ENCODE measurements at places on chromosomes 3 and 15.
A peak's percentile ranks its signal among the peaks of the same experiment; 100 is the strongest.

- no peak for DNase-seq
These were observed 33.2 kb upstream of the IQSEC1 start for GRCh38 chr3:13106308-13107001.

- peak; percentile 4 for DNase-seq
These were observed 83.0 kb downstream of the NPTN start for GRCh38 chr15:73550190-73550589.

DNA sequence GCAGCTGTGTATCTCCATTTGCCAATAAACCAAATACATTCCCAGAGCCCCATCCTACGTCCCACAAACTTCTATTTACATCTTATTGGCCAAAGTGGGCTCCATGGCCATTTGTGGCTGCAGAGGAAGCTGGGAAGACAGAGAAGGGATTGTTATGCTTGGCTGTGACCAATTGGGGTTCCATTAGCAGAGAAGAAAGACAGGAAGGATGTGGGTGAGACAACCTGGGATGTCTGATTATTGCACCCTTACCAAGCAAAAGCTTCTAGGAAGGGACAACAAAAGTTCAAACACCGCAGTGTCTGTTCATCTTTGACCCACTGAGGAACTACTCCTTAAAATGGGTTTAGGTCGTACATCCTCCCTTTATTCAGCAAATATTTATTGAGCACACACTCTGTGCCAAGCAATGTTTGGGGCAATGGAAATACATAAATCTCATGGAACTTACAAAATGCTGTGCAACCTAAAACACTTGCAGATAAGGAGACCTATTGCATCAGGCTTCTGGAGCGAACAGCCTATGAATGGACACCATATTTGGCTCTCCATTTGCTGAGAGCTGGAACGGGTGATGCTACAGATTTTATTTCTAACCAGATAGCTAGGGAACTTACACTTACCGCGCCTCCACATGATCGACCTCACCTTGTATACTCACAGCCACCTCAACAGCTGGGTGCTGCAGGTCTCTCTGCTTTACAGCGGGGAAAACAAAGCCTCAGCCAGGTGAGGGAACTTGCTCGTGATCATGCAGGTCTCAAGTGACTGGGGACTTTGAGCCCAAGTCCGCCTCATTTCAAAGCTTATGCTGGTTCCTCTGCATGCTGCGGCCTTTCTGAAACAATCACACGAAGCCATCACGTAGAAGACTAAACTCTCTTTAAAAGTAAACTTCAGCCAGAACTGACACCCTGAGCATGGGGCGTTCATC, 21.4 kb upstream of the NR2E3 start:
- DNase-seq, result no peak

DNA sequence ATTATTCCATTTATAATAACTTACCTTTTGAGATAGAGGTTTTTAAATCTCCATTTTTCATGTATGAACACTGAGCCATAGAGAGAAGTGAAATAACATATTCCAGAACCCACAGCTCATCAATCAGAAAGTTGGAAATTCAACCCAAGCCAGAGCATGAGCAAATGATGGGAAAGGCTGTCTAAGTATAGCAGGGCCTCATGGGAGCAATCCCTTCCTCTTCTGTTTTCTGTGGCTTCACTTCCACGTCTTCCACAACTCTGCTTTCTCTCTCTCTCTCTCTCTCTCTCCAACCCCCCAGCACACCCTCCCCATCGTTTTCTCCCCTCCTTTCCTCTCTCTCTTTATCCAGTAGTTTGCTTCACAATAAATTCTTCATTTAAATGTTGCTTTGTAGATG, 14.8 kb upstream of the IL1RAP start:
- DNase-seq, result no peak

DNA sequence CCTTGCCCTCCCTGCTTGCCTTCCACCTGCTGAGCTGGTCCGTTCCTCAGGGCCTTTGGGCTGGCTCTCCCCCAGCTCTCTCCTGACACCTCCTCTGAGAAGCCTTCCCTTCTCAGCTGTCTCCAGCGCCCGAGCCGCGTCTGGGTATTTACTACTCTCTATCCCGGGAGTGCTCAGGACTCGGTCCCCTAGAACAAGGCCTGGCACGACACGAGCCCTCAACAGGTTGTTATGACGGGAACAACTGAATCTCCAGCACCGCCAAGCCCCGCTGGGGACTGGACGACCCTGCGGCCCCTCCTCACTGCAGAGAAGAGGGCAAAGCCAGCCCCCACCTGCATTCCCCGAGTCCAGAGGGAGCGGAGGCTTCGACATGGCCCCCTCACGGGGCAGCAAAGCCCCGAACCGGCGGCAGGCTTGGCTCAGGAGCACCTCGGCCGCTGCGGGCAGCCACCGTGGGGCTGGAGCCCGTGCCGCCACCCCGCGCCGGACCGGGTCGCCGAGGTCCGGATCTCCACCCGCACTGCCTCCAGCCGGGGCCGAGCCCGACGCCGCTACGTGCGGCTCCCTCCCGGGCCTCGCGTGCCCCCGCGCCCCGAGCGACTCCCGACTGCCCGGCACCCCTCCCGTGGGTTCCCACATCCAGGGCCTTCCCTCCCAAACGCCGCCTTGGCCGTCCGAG, 792 bp downstream of the TPRA1 start:
- DNase-seq, result no peak

DNA sequence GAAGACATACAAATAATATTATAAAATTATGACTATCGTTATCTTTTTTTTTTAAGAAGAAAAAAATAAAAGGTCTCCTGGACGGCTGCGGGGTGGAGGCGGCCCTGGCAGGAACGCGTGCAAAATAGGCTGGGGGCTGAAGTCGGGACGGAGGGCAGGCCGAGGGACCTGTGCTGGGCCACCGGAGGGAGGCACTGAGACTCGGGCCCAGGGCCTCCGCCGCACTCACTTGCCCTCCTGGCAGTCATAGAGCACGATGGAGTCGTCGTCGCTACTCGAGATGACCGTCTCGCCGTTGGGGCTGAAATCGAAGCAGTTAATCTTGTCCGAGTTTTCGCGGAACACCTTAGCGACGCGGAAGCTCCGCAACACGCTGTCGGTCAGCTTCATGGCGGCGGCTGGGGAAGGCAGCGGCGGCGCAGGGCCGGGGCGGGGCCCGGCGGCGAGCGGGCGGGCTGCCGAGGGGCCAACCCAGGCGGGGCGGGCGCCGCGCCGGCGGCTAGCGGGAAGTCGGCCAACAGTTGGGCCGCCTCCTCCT, 408 bp downstream of the WDR82 start:
- peak; percentile 52 for DNase-seq

GRCh38 chr3:52407779-52408178, 37.1 kb downstream of the SEMA3G start:
- DNase-seq, result no peak

GRCh38 chr3:65490114-65490513, 548.6 kb downstream of the MAGI1 start:
- no peak for DNase-seq

DNA sequence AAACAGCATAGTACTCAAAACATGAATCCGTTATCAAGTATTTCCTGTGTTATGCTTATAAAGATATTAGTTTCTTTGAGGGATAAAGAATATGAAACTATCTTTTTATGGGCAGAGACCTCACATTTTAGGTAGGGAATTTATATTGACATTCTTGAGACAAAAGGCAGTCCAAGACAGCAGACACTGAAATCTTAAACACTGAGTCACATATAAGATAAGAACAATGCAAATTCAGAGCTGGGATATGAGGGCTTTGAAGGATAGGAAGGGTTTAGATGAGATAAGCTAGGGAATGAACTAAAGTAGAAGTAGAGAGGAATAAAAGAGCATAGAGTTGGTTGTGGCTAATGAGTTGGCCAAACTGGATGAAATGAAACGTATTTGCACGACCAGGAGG, 58.4 kb downstream of the ASTE1 start:
- no peak for DNase-seq

- no peak for DNase-seq
These were observed 92.6 kb upstream of the ALDH1A3 start for GRCh38 chr15:100786901-100787566.

DNA sequence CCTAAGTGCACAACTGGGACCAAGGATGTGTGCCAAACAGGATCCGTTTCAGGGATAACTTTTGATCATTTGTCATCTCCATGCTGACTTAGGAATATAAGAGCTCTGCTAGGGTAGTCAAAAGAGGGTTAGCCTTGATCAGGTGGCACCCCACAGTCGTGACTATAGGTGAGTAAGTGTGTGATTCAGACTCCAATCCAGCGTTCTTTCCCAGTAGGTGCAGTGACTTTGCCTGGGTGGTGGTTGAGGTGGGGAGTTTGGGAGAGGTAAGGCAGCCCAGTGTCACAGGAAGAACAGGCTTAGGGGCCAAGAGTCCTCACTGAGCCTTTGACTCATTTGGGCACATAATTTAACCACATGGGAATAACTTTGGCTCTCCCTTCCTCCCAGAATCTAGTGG, 51.0 kb downstream of the CHDH start:
- no peak for DNase-seq

DNA sequence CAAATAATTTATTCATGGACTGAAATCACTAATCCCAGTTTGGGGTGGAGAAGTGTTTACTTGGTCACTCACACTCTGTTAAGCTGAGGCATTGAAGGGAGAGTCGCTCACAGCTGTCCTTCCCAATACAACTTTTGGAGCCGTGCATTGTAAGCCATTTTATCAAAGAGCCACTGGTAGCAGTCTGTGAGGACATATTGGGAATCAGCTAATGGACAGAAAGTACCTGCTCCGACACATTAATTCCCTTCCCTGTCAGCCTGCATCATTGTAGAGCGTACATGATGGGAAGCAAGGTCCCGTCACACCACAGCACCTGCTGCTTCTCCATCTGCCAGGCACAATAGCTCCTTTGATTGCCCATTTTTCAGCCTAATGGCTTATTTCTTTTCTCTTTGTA, 643.2 kb downstream of the SQOR start:
- DNase-seq, result no peak

- peak; percentile 83 for DNase-seq
These were observed 1.5 kb downstream of the MGA start for GRCh38 chr15:41661518-41662225.

DNA sequence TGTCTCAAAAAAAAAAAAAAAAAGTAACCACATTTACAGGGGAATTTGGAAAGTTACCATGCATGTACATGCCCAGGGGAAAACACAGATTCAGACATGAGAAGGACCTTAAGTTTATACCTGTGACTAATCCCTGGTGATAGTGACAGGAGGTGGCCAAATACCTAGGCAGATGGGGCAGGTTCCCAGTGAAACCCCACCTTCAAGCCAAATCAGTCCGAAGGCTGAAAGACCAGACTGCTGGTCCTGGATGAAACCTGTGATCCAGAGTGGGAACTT, 15.8 kb downstream of the SPCS1 start:
- DNase-seq, result no peak

- peak; percentile 15 for DNase-seq
These were observed 94.1 kb downstream of the ITPR1 start for GRCh38 chr3:4587061-4587837.

GRCh38 chr3:167940241-167940640, 155.5 kb downstream of the GOLIM4 start:
- peak; percentile 17 for DNase-seq

- peak; percentile 90 for DNase-seq
These were observed 51.0 kb downstream of the ZDHHC19 start for GRCh38 chr3:196159952-196160804.

GRCh38 chr3:65702202-65702601, 336.5 kb downstream of the MAGI1 start:
- DNase-seq, result no peak

GRCh38 chr3:48500656-48501055, 3.3 kb downstream of the SHISA5 start:
- no peak for DNase-seq

- peak; percentile 62 for DNase-seq
These were observed 58.9 kb downstream of the ATG7 start for GRCh38 chr3:11331101-11331500.

GRCh38 chr15:52287114-52287513, 8.5 kb downstream of the MYO5C start:
- no peak for DNase-seq

DNA sequence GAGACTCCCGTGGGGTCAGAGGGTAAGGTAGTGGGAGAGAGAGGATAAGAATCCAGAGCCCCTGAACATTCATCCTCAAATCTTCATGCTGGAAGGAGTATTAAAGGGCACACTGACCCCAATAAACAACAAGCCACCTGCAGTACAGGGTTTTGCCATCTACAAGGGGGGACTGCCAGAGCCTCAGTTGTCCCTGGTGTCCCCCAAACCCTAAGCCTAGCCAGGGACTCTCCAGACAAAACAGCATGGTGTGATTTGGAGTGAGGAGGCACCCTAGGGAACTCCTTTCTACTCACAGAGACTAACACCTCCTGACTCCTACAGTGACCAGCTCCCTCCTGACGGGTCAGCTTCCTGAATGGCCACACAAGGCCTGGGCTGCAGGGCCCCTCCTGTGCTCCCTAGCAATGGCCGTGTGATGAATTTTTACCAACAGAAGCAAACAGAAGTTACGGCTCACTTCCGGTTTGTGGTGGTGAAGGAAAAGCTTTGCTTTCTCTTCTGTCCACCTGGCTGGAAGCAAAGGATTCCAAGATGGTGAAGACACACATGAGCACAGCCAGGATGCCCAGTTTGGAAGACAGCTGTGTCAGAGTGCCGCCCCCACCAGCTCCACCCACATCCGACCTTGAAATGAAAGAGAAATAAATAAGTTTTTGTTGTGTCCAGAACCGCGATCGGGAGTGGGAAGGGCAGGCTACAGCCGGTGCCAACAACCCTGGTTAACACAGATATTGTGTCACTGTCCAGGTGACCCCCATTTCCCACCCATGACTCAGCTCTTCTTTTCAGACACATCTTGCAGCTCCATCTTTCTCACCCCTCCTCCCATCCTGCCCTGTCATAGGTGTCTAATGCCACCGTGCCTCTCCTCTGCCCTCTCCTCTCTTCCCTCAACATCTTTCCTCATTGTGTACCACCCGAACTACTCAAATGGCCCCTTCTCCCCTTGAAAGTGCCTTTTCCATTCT, 69.6 kb upstream of the ATP13A3 start:
- no peak for DNase-seq

DNA sequence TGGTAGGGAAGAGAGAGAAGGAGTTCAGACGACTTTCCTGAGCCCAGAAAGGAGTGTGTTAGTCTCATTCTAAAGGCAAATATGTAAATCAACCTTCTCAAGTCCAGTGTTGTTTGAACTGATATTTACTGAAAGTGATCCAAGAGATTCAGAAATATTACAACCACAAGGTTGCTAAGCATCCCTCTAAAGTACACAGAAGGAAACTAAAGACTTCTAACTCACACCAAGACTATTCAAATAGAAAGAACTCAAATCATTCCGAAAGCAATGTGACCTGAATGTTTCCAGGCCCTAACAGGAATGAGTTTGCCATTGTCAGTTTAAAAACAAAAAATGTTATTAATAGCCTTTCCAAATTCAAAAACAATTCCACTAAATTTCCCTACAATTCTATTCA, 56.9 kb upstream of the VGLL3 start:
- no peak for DNase-seq

DNA sequence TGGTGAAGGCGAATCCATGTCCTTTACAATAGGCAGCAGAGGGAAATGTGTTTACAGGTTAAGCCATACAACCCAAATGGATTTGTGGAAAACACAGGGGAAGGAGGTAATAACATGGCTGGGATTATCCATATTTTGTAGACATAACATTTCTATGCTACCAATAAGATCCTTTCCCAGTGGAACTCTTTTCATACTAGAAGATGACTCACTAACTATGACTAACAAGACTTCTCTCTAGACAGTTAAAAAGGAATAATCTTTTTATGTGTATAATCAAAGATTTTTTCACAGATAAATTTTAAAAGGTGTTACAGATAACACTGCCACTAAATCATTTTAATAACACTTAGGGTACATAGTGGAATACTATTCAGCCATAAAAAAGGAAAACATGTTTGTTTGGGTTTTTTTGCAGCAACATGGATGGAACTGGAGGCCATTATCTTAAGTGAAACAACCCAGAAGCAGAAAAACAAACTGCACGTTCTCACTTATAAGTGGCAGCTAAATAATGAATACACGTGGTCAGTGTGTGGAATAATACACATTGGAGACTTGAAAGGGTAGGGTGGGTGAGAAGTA, 39.6 kb downstream of the VPS13C start:
- DNase-seq, result peak; percentile 63

Measured in HCEC 1CT (cell line).